ENCODE measurements at places on chromosomes 7 and 10.

DNA sequence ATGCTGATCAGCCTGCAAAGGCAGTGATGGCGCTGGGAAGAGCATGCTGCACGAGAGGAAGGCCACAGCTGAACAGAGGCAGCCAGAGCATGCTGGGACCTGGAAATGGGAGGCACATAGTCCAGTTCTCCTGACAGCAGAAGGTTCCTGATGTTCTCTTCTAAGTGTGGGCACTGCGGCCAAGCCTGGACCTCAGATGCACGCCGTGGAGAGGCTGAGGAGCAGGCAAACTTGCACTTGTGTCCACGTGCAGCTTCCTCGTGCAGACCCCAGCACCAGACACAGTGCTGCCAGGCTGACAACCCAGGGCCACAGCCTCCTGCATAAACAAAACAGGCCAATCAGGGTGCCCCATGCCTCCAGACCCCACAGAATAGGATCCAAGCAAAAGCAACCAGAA lies 93.5 kb upstream of the LANCL2 start:
- DNase-seq = no peak

DNA sequence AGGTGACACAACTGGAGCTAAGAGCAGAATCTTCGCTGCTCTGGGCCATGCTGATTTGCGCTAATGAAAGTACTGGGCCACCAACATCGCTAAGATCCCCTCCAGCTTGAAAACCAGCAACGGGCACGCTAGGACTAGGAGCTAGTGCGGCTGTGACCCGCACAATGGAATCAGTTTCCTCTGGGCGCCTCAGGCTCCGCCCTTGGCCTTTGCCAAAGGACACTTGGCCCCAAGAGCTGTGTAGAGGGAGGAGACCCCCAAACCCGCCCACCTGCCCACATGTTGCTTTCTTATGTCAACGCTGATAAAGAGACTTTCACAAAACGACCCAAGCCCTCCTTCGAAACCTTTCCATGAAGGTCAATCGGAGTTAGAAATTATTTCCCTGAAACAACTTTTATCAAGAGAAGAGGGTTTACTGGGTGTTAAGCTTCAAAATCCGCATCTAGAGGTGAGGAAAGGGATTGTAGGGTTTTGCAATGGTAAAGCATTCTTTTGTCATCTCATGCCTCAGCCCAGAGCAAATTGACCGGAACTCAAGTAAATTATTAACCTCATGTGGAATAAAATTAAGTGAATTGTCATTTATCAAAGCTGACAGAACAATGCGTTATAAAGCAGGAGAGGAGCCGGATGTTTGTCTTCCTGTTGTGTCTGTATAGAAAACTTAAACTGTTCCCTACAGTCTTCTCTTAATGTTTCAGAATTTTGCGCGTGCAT lies 9.4 kb downstream of the ABCB5 start:
- DNase-seq = no peak

DNA sequence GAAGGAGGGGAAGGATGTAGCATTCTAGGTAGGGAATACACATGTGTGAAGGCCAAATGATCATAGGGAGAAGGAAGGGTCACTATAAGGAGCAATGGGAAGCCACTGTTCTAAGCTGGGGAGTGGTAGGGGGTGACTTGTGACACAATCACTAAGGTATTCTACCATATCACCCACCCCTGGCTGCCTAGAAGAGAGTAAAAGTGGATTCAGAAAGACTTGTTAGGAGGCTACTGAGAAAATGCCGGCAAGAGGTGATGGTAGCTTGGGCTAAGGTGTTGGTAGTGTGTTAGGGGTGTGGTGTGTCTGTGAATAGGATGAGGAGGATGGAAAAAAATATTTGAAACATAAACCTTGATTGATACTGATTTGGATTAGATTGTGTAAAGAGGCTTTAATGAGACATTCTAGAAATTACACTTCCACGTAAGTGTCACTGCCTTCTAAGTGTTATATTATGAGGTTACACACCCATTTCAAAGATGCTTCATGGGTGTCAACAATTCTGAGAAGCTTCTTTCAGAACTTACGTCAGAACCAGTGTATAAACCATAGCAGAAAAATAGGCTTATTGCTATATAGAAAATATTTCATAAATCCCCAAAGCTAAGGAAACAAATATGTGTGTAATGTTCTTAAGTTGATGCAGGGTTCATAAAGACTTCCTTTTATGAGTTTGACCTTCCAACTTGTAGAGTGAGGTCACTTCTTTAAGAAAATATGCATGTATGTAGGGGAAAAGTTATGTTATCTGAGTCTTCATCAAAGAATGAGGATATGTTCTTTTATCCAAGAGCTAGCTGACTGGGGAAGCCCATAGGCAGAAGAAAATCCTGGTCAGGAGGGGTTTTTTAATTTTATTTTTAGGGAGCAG lies 5.6 kb upstream of the BPGM start:
- no peak for DNase-seq

DNA sequence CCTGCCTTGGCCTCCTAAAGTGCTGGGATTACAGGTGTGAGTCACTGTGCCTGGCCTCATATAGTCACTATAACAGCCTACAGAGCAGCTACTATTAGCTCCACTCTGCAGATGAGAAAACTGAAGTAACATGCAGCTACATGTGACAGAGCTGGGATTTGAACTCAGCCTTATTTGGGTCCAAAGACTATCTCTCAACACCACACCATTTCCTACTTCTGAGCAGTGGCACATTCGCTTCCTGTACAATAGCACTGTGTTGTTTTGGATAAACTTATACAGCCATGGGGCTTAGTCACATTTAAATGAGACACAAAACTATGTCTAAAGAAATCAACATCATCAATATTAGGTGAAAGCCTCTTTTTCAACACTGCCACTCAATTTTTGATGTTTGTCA lies 69.8 kb upstream of the DNAJB12 start:
- no peak for DNase-seq

DNA sequence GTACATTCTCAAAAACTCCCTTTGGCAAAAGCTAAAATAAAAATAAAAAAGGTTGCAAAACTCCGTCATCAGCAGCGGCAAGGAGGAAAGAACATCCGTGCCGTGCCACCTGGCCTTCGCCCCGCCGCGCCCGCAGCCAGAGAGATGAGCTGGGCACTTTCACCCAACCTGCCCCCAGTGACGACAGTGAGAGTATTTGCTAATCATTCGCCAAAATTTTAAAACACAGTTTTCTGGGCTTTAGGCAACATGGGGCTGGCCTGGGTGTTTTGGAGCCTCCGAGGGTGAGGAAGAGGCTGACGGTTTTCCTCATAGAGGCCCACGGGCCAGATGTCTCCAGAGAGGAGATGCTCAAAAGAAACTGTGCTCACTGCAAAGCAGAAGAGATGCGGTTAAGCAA lies 128.2 kb downstream of the PRKAG2 start:
- DNase-seq = no peak

DNA sequence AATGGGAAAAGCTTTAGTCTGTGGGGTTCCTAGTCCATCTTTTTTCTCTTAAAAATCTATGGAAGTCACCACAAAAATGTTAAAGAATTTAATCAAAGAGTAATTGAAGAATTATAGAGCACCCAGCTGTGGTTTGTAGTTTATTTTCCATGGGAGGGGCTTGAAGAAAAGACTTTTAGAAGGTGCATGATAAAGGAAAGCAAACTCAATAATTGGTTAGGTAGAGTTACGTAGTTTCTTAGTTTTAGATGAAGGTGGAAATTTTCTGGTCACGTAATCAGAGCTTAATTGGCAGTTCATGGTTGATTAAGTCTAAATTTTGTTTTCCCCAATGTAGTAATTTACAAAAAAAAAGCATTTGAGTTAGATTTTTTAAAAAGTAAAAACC lies 724 bp downstream of the ZNF107 start:
- no peak for DNase-seq

DNA sequence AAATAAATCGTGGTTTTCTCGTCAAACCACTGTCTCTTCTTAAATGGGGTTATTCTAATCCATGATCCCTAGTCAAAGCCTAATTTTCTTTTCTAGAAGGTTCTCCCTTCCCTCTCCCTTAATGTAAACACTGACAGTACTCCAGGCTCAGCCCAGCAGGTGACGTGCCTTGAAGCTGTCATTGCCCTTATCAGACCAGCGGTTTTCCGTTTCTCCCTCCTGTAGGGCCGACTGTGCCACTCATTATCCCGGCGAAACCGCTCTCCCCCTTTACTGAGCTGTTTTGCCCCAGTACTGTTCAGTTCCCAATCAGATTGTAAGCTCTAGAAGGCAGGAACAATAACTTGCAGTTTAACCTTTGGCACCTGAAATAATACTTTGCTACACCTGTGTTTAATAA lies 153.5 kb upstream of the RHEB start:
- DNase-seq = no peak

DNA sequence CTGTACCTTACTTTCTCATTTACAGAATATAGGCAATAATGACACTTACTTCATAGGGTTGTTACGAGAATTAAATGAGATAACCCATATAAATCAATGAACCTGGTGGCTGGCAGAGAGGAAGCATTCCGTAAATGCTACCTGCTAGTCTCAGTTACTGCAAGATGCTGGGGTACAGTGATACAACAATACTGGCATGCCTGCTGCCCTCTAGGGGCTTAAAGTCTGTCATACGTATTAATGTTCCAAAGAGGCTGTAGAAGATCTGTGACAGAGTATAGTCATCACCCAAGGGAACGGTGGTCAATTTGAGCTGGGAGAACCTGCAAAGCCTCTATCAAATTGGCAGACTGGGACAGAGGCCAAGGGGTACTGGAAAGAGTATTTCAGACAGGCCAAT lies 421.5 kb downstream of the GPAM start:
- no peak for DNase-seq

GRCh38 chr7:112161253-112162141 lies 44.7 kb downstream of the DOCK4 start:
- DNase-seq = no peak

DNA sequence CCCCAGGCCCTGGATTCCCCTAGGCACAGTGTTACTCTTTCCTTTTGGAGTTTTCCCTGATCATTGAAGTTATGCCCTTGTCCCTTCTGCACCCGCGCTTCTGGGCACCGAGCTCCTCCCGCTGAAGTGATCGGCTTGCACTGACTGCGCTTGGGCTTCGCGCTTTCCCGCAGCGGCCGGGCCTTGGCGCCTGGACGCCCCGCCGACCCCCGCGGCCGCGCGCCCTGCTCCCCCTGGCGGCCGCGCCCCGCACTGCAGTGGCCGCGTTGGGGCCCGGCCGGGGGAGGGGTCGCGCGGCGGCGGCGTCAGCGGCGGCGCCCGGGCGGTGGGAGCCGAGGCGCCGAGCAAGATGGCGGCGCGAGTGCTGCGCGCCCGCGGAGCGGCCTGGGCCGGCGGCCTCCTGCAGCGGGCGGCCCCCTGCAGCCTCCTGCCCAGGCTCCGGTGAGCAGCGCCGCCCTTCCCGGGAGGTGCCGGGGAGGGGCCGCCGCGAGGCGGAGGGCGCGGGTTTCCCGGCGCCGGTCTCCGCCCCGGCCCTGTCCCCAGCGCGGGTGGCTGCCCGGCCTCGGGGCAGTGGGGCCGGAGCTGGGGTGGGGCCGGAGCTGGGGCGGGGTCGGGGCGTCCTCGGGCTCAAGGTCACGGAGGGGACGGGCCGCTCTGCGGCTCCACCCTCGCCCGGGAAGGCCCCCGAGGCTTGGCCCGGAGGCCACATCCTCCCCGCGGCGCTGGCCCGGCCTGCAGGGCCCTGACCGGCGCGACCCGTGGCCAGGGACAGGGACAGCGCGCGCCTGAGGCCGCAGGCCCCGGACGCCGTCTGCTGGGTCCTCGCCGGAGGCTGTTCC lies at the start of gene NIPSNAP2:
TSS of gene NIPSNAP2 (plus strand) at position 325 of the 839 bp plus-strand sequence. CDS start at position 350, 25 bp downstream.
- DNase-seq = no peak

GRCh38 chr7:16484453-16485158 lies 19.1 kb upstream of the SOSTDC1 start:
- DNase-seq = no peak

- DNase-seq = no peak
Measured at GRCh38 chr7:158979635-158980351, 123.4 kb downstream of the DYNC2I1 start.

DNA sequence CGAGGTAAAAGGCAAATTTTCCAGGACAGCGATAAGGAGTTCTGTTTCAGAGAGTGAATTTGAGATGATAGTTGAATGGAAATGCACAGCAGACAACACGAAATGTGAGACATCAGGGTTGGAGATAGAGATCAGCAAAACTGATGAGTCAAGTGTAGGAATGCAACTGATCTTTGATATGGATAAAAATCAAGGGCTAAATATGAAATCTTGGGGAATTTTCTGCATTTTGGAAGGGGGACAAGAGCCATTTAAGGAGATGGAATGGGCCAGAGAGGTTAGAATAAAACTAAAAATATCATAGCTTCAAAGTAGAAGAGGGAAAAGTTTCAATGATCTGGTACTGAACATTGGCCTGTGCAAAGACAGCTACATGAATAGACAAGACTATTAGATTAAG lies 11.5 kb downstream of the CISD1 start:
- no peak for DNase-seq

DNA sequence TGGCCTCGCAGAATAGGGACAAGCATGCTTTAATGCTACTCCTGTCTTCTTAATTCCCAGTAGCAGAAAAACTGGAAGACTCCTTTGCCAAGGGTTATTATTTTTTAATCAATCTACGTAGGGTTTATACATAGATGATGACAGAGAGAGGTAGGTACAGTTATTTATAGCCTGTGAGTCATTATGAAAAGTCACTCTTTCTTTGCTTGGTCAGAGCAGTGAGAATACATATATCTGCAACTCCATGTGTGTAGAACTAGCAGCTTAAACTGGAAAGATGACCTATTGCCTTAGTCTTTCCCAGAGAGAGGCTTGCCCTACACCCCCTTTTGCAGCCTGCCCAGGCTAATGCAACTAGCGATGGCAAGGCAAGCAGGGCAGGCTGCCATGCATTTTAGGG lies 1050.6 kb downstream of the NRG3 start:
- DNase-seq = no peak
